Activated CD8-positive, alpha-beta T cell treated with anti-CD3 and anti-CD28 coated beads, Interleukin-2, amount 10 ng/mL, durations not matched to agents 7 days and 5 days (primary cell): ENCODE measurements at places on chromosomes 5 and 9. TPM values are rescaled to one million over a fixed set of nuclear protein-coding genes. Genes with fewer than 3 reads are reported as not detected.

The NR2F1 gene
- total RNA-seq = not detected

The ACOT12 gene
- not detected for total RNA-seq

The ARSK gene
- total RNA-seq = 4.1 TPM

The GPR151 gene
- total RNA-seq = not detected

The PTGES gene
- total RNA-seq = not detected

GRCh38 chr9:3457175-3457574 is 68.6 kb downstream of the RFX3 start:
- DNase-seq = no peak

DNA sequence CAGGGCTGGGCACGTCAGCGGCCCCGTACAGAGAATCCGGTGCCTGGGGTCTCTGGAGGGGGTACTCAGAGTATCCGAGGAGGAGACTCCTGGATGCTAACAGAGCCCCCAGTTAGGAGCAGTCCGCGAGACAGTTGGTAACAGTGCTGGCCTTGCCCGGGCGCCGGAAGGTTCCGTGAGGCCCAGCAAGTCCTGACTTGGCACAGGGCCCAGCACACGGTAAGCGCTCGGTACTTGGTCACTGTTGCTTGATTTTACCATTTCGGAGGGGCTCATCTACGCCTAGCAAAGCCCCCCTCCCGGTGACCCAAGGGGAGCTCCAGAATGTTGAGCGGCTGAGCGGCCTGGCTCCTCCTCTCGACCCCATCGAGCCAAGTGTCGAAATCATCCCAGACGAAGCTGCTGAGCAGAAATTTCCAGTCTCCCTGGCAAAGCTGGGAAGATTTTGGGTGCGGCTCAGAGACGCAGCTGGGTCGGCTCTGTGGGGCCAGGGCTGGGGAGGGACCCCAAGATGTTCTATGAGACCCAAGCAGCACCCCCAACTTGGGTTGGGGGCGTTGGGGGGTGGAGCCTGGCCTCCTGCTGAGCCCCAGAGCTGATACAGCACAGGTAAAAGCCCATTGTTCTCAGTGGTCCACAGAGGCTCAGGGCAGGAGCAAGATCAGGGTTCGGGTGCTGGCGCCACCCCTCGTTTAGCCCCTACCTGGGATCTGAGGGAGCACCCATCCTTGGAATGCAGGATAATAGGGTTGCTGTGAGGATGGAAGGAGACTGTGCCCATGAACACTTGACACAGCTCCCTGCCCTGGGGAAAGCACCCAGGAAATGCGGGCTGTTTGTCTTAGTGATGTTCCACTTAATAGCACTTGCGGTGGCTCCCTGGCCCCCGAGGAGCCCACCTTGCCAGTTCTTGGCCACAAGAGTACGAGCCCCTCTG is 137.2 kb downstream of the C9orf50 start:
- DNase-seq = peak; percentile 41

DNA sequence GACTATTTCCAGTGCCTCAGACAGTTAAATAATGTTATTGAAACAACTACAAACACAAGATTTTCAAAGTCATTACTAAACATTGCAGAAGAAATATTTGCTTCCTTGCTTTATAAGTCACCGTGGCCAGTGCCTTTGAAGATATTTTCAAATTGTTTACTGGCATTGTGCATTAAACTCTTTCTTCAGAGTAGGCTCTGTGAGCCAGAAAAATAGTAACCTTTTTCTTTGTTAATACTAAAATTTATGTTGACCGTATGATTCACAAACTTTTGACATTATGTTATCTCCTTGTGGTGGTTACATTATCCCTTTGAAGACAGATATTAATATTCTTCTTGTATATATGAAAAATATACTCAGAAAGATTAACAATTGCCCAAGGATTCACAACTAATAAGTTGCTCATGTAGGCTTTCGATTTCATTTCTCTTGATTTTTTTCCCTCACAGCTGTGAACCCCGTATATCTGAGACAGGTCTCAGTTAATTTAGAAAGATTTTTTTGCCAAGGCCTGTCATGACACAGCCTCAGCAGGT is 140.1 kb downstream of the NR3C1 start:
- no peak for DNase-seq

GRCh38 chr9:76873056-76873792 is 32.7 kb downstream of the PRUNE2 start:
- no peak for DNase-seq

DNA sequence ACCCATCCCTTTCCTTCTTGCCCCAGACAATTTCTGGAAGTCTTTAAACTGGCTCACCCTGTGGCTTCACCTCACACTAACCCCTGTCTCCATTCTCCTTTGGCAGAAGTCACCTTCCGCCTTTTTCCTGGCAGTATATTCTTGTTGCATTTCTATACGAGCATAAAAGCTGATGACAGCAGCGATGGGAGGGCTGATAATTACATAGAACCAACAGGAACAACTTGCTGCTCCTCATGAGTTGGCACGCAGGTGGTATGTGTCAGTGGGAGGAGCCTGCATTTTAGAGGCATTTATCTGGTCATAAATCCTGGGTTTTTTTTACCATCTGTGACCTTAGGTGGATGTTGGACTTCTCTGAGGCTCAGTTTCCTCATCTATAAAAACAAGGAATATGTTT is 61.4 kb upstream of the CKMT2 start:
- DNase-seq = no peak

GRCh38 chr5:135822959-135823358 is 11.5 kb upstream of the SLC25A48 start:
- no peak for DNase-seq

DNA sequence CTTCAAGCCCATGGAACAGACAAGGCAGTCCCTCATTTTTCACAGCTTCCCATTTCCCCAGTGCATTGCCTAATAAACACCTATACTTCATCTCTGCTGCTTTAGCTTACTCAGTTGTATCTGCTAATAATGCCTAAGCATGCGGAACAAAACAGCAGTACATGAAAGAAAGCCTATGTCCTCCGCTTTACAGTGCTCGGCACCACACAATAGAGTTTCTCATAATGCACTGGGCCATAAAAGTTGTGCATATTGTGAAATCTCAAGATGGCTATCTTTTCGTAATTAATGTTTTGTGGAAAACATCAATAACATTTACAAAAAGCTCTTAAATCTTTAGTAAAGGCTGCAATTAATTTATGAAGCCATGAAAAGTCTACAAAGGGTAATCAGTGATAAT is 69.3 kb downstream of the DENND1A start:
- no peak for DNase-seq

DNA sequence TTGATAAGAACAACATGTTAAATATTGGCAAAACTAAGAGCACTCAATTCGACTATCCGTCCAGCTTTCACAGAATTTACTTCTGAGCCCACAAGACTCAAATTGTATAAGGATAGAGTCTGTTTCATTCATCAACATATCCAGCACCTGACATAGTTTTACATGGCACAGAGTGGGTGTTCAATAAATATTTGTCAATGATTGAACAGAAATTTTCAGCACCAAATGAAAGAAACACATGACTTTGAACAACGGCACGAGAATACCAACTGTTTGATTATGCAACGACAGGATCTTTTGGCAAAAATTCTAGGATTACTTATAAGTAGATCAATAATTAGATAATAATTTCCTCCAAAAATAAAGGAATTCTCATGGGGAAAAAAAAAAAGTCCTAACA is 41.8 kb downstream of the SKP2 start:
- no peak for DNase-seq

DNA sequence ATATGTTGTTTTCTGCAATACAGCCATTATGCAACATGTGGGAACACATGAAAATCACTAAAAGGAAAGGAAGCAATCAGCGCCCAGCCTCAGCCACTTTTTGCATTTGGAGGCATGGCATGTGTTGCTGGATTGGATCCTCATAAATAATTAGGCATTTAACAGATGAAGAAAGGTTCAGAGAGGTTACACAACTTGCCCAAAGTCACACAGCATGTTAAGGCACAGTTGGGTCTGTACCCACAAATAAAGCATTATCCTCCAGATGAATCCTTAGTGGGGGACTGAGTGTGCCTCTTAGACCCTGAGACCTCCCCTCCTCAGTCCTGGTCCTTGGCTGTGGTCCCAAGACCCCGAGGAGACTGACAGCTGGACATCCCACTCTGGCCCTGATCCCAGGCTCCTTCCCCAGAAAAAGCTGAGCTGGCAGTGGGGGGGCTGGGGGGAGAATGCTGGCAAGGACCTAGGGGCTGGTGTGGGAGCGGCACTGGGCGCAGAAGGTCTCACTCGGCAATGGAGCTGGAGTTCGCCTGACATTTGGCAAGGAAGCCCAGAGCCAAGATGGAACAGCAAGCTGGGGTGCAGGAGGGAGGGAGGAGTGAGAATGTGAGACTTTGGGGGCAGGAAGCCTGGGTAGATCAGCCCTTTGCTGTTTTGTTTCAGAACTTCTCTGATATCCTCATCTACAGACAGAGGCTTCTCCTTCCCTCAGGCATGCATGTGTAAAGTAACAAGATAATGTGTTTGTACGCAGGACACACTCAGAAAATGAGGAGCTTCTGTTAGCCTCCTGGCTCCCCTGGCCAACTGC is 6.9 kb upstream of the AKNA start:
- no peak for DNase-seq

DNA sequence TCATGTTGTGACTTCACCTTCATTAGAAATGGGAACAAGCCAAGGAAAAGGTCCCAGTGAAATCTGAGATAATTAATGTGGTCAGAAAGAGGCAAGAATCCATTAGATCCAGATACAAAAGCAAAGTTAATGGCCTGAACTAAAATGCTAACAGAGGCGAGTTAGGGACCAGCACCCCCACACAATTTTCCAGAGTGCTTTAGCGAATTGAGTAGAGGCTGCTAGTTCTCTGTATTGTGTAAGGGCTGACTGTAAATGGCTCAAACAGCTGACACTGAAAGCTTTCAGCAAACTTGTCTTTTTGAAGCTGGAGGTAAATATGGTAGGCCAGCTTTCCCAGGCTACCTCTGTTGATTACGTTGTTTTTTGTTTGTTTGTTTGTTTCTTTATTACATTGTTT is 75.5 kb downstream of the CSNK1A1 start:
- no peak for DNase-seq

- DNase-seq = no peak
Observed at GRCh38 chr9:130194378-130194932, 22.3 kb downstream of the NCS1 start.

GRCh38 chr9:15155826-15156225 is 151.2 kb downstream of the TTC39B start:
- no peak for DNase-seq

DNA sequence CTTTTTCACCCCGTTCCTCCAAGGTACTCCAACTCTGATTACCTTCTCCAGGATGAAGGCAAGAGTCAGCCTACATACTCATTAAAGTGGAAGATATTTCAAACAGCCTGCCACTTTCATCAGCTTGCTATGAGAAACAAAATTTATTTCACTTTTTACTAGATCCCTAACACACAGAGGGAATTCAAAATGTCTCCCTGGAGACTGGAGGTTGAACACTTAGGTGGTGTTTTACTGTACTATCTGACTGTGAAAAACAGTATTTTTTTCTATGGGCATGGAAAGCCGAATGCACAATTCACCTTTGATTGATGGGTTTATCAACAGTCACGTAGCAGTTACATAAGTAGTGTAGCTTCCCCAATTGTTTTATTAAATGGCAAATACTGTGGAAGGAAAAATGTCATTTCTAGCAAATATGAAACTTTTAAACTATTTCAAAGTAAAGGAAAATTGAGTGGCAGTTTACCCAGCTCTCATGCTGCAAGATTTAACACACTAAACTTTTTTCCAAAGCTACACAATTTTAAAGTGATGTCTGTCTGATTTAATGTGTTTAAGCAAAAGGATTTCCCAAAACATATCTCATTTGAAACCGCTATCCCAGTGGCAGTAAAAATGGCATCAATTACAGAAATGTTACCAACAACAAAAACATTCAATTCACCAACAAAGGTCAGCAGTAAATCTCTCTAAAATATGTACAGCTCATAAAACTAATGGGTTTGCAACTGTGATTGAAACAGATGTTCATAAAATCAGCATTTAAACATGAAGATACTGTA is 125.0 kb upstream of the TLE4 start:
- no peak for DNase-seq

GRCh38 chr5:8879248-8879647 is 666.6 kb downstream of the SEMA5A start:
- no peak for DNase-seq

GRCh38 chr5:152246401-152246800 is 158.7 kb downstream of the NMUR2 start:
- peak; percentile 28 for DNase-seq

- no peak for DNase-seq
Observed at GRCh38 chr9:108396193-108396592, 459.6 kb downstream of the ACTL7B start.
